ENCODE measurements at places on chromosomes 6 and 20.

- DNase-seq, result no peak
Observed at GRCh38 chr6:40720375-40720748, 133.2 kb upstream of the LRFN2 start.

DNA sequence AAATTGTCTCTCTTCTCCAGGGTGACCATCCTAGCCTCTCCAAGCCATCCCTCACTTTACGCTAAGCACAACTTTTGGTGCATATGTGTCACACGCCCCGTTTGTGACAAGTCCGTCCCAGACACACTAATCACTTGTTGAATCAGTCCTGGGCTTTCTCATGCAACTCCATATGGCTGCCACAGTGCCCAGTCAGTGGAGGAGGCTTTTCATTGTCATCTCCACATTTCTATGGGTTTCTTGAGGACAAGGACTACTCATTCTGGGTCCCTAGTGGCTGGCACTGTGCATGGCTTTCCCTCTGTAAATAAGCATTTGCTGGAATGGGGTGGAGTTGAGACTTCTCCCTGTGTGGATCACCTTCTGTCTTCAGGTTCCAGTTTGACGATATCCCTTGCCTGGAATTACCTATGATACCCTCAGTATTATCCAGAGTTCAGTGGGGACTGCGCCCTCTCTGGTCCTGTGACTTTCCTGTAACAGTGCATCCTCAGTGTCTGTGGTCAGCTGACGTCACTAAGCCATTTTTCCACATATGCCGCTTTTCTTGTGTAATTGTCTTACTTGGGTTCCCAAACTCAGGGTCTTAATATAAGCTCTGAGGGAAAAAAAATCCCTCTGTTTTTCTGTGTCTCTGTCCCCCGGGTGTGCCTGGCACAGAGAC is 59.8 kb upstream of the MYL9 start:
- no peak for DNase-seq

DNA sequence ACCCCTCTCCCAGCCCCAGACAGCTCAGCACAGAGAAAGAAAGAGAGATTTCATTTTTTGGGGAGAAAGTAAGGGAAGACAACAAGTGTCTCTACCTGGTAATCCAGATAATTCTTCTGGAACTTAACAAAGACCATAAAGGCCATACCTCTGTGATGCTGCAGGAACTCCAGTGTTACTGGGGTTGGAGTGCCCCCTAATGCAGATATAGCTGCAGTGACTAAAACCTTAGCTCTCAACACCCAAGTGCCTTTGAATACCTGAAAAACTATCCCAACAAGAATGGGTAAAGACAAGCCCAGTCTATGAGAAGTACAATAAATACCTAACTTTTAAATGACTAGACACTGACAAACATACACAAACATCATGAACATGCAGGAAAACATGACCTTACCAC is 365.3 kb upstream of the PTCHD4 start:
- DNase-seq, result no peak

DNA sequence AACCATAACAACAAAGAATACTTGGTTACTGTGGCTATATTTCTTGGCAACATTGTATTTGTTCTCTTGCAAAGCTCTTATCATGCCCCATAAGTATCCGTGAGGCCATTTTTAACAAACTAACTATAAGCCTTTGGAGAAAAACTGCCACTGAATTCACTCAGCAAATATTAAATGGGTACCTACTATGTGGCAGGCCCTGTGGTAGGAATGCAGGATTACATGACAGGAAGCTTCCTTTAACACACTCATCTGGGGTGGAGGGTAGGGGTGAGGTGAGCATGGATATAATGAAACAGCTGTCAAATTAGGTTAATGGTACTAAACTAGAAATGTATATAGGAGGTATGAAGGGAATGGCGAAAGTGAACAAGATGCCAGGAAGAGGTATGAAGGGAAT is 504.8 kb downstream of the MEI4 start:
- DNase-seq, result no peak

GRCh38 chr6:134288538-134289203 is 29.2 kb downstream of the SGK1 start:
- no peak for DNase-seq

DNA sequence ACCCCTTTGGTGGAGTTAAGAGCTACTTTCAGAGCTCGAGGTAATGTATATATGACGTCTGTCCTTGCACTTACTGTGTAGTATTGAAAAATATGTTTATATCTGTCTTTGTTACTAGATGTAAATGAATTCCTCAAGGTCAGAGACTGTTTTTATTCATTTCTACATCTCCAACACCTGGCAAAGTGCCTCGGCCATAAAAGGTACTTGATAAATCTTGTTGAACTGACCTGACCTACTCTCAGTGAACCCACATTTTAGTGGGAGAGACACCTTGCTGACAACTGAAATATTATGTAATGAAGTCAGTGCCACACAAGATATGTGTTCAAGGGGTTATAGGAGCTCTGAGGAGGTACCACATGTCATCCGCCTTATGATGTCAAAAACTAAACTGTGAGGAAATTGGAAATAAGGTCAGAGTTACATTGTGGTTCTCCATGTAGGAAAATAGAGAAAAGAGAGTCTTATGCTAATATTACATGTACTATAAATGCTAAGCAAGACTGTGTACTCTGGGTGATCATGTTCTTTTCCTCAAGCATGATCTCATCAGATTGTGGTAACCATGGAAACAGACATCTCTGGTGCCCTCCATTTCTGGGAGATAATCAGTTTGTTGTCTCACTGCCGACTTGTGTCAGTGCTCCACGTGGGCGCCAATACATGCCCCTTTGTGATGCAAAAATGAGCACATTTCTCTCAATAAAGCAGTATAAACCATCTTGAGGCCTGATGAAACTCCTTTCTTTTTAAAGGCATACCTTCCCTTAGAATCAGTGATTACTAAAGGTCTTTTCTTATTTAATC is 5.7 kb upstream of the TMEM30A start:
- DNase-seq, result no peak

- no peak for DNase-seq
Observed at GRCh38 chr6:71602385-71603007, 283.9 kb upstream of the RIMS1 start.

DNA sequence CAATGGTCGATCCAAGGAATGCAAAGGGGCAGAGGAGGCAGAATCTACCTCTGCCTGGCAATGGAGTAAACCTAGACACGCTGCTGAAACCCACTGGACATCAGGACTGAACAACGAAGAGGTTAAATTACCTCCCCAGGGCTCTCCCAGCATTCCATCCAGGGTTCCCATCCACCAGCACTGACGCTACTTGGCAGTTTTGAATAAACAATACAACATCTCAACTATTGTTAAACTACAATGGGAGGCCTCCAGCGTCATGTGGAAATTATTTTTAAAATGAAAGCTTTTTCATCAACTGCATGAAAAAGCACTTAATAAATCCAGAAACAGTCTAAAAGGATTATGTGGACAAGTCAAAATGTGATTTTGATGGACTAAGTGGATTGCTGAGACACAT is 96.8 kb upstream of the NHSL1 start:
- no peak for DNase-seq

DNA sequence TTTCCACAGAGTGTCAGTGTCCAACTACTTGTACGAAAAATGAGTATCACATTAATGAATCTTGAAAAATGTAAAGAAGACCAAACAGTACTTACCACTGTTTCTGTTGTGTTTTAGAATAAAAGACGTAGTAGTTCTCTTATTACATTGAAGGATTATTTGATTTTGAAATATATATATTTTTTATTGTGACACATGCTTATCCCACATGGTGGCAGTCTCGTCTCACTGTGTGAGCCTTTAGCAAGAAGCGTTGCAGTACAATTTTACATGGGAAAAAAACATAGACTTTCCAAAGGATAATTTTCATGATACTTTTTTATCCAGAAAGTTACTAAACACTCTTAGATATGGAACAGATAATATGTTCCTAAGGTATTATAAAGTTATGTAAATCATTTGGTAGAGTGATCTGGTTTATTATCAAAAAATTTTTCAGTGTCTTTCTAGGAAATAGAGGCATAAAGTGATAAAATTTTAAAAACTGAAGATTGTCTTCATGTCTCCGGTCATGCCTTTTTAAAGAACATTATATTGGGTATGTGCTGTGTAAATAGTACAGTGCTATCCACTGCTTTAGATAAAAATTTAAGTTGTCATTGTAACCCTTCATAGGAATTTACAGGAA is 117.5 kb upstream of the SAMD5 start:
- no peak for DNase-seq

- DNase-seq, result no peak
Observed at GRCh38 chr6:50264995-50265571, 215.4 kb upstream of the DEFB112 start.

DNA sequence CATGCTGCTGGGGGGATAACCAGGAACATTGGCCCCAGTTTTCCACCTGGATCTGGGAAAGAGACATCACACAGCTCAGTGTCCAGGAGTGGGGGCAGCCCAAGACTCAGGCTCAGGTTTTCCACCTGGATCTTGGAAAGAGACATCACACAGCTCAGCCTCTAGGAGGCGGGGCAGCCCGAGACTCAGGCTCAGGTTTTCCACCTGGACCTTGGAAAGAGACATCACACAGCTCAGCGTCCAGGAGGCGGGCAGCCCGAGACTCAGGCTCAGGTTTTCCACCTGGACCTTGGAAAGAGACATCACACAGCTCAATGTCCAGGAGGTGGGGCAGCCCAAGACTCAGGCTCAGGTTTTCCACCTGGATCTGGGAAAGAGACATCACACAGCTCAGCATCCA is 361.6 kb downstream of the THBS2 start:
- no peak for DNase-seq

GRCh38 chr20:24835195-24835594 is 113.9 kb upstream of the CST7 start:
- no peak for DNase-seq

DNA sequence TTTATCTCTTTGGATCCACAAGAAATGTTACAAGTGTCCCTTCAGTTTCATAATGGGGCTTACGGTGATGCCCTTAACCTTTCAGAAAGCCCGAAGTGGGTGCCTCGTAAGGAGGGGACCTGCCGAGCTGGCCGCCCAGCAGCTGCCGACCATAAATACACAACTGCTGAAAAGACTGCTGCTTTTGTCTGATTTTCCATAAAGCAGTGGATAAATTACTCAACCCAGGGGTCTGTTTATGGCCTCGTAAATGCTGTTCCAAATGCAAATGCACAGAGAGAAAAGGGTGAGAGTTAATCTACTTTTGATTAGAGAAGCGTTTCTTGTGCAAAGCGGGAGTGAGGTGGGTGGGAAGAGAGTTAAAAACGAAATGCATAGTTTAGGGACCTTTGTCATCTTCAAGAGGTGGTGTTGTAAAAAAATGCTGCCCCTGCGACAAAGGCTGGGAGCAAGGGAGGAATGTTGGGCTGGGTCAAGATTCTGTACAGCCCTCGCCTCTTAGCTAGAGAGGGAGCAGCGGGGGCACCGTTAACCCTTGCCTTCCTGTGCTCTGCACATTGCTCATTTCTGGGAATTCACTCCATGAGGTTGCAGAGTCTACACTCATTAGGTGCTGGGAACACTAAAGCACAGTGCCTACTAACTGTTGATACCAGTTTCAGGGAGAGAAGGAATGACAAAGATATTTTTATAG is 112.0 kb upstream of the MTHFD1L start:
- no peak for DNase-seq

DNA sequence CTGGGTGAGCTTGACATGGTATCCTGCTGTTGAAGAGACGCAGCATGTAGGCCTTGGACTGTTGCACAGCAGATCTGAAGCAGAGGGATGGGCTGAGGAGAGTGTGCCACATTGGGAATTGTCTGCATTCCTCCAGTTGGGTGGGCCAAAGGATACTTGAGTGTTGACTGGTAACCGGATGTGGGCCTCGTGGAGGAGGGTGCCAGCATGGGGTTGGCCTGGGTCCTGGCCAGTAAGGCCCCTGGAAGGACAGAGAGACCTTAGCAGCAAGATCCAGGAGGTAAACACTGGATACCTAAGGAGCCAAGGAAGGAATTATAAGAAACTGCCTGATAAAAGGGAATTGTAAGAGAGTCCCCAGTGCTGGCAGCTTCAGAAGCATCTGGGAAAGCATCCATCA is 76.9 kb downstream of the FIG4 start:
- no peak for DNase-seq

DNA sequence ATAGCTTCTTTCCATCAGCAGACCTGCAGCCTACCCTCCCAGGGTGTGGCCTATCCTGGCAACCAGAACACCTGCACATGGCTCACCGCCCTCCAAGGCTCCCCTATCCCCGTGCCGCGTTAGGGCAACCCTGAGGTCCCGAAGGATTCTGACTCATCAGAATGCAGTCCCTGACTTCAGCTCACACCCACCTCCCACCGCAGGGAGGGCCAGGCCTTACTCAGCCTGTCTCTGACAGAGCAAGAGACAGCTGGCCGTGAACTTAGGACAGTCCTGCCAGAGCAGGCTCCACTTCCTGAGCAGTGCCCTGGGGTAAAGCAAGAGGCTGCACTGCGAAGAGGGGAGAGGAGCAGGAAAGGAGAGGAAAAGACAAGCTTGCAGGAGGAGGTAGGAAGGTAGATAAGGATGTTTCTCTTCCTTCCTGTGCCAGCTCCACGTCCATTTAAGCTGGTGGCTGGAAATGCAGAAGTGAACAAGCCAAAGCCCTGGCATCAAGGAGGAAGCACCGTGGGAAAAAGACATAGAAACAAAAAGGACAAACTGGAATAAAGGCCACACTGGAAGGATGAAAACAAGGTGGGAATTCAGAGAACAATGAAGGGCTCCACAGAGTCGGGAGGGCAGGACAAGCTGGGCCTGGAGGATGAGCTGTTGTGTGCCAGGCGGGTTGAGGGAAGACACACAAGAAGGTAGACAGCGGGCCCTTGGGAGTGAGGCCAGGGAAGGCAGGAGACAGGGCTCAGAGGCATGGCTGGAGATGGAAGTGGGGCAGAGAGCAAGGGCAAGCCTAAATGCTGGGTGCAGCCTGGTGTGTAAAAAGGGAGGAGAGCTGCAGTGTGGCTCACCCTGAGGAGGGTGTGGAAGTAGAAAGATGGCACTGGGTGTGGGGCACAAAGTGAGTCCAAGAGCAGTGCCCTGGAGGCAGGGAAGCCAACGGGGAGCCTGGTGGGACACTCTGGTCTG is 102.7 kb downstream of the SLC23A2 start:
- DNase-seq, result no peak

GRCh38 chr20:44594730-44595129 is 12.4 kb downstream of the PKIG start:
- DNase-seq, result no peak

DNA sequence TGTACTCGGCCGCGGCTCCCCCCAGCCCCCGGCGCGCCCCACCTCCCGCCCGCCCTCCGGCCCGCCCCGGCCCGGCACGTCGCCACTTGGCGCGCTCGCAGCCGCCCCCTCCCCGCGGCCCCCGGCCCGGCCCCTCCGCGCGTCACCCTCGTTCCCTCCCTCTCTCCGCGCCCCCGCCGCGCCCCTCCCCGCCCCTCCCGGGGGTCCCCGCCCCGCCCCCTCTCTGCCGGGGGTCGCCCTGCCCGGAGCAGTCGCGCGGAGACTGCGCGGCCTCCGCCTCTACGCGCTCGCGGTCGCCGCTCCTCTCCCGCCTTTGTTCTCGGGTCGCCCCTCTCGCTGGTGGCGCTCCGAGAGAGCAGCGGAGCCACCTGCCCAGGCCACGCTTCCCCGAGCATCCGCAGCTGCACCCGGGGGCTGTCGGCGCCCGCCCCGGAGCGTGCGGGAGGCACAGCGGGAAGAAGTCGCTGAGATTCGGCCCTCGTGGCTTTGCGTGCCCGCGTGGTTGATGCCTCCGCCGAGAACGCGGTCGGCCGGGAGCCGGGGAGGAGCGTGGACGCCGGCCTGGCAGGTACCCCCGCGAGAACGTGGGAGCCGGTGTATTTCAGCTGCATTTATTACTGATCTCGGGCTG is at the start of gene PHF10:
PHF10 (minus strand) TSS at position 7 of the 631 bp plus-strand sequence. CDS start 569 bp downstream, outside the sequence.
- peak; percentile 41 for DNase-seq

Data from stimulated activated CD8-positive, alpha-beta memory T cell treated with anti-CD3 and anti-CD28 coated beads, Interleukin-4, amount 100 ng/mL, for 1 hour (primary cell).